ENCODE measurements at places on chromosomes 11 and 22. TPM values are rescaled to one million over a fixed set of nuclear protein-coding genes. Genes with fewer than 3 reads are reported as not detected.

DNA sequence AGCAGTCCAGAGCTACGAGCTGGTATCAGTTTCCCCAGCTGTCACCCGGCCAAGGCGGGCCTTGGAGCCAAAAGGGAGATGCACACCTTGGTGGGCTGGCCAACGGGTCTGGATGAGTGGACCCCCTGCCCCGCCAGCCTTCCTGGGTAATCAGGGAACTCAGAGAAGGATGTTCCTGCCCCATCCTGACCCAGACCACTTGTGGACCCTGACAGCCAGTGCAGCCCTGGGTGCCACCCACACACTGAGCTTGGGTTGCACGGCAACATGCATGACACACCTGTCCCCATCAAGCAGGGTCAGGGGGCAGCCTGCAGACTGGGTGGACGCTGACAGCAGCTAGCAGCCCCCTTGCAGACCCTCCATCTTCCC is 8.6 kb downstream of the SLC25A1 start:
- H3K27ac ChIP-seq: no peak overlapping the region
- H3K36me3 ChIP-seq: peaks cover 11% of the 10 kb centered on the region
- no peak for DNase-seq
- peaks cover 5% of the 10 kb centered on the region for H3K27me3 ChIP-seq

DNA sequence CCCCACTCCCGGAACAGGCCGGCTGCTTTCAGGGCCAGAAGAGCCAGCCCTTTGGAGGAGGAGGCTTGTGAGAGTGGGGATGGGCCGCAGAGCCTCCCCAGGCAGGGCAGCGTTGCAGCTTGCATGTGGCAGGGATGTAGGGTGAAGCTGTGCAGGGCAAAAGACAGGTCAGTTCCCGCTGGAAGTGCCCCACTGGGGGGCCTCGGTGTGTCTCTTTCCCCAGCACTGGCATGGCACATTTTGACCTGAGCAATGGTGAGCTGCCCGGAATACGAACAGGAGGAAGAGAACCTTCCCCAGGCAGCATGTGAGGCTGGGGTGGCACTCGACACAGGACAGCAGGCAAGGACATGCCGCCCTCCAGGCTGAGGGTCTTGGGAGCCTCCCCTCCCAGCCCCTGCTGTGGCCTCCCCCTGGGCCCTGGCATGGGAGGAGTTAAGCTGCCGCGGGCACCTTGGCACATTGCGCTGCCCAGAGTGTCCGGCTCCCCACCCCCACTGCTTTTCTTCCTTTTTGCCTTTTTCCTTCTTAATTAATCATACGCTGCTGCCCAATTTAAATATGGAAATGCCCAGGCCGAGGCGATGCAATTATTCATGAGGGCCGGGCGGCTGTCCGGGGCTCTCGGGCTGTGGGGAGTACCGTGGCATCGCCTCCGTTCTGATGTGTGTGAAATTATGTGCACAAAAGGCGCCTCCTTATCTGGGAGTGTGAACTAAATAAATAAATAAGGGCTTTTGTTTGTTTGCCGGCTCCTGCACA is 76.0 kb upstream of the WNT7B start:
- peak overlapping the region; percentile 92 for H3K27ac ChIP-seq
- no peak for DNase-seq
- no peaks in the 10 kb centered on the region for H3K36me3 ChIP-seq
- H3K4me1 ChIP-seq: peaks cover 24% of the 10 kb centered on the region

The XPNPEP3 gene
- 19.0 TPM for total RNA-seq

DNA sequence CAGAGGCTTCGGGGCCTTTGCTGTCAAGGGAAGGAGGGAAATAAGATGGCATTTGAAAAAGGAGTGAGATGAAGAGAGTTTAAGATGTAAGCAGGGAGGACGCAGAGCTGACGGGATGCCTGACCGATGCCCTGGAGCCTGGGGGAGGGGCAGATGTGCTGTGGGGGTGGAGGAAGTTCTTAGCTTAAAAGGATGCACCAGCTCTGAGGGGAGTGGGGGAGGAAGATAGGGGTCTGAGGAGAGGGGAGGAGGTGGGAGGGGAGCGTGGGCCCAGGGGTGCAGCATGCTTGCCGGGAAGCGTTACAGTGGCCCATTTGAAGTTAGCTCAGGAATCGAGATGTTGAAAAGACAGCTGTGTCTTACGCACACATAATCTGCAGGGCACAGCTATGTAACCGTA is 56.3 kb downstream of the RPS6KA4 start:
- no peak for DNase-seq
- no peaks in the 10 kb centered on the region for H3K27me3 ChIP-seq
- H3K4me1 ChIP-seq: no peaks in the 10 kb centered on the region
- no peaks in the 10 kb centered on the region for H3K36me3 ChIP-seq
- no peak overlapping the region for H3K4me3 ChIP-seq

DNA sequence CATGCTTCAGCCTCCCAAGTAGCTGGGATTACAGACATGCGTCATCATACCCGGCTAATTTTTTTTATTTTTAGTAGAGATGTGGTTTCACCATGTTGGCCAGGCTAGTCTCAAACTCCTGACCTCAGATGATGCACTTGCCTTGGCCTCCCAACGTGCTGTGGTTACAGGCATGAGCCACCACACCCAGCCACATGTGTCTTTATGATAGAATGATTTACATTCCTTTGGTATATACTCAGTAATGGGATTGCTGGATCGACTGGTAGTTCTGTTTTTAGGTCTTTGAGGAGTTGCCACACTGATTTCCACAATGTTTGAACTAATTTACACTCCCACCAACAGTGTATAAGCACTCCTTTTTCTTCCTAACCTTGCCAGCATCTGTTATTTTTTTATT is 276.2 kb downstream of the METTL15 start:
- H3K27me3 ChIP-seq: no peaks in the 10 kb centered on the region
- no peak overlapping the region for H3K27ac ChIP-seq
- H3K4me1 ChIP-seq: no peaks in the 10 kb centered on the region
- H3K36me3 ChIP-seq: no peaks in the 10 kb centered on the region

- H3K36me3 ChIP-seq: peaks cover 55% of the 10 kb centered on the region
- H3K27ac ChIP-seq: peak overlapping the region; percentile 95
- H3K4me1 ChIP-seq: peaks cover 29% of the 10 kb centered on the region
- H3K27me3 ChIP-seq: no peaks in the 10 kb centered on the region
Observed at GRCh38 chr11:10807493-10808234, 1.1 kb downstream of the EIF4G2 start.

DNA sequence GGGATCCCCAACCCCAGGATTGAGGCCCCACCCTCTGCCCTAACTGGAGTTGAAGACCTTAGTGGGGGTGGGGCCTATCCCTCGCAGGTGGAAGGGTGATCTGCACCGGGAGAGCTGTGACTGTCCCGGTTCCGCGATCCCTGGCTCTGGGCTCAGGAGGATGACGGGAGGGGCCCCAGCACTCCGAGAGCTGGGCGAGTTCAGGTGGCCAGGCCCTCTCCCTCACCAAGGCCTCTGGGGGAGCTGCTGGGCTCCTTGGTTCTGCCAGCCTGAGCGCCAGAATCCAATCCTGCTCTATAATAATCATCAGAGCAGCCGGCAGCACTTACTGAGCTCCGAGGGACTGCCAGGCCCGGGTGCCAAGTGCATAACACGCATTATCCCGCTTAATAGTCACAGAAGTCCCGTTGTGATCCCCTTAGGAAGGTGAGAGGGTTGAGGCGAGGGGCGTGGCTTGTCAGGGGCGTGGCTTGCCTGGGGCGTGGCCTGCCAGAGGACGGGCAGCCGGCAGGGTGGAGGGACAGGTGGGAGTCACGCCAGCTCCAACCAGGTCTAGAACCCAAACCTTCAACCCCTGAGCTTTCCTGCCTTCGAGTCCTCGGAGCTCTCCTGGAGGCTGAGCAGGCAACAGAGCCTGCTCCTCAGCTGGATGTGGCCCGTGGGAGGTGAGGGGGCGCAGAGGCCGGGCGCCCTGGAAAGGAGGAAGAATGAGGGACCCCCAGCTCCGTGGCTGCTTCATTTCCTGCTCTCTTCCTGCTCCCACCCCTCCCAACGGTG is 7.3 kb upstream of the SYT7 start:
- peak overlapping the region; percentile 58 for H3K4me3 ChIP-seq
- H3K27me3 ChIP-seq: no peaks in the 10 kb centered on the region
- peak; percentile 41 for DNase-seq
- H3K36me3 ChIP-seq: no peaks in the 10 kb centered on the region

The OR52N4 gene
- total RNA-seq: 3.6 TPM

DNA sequence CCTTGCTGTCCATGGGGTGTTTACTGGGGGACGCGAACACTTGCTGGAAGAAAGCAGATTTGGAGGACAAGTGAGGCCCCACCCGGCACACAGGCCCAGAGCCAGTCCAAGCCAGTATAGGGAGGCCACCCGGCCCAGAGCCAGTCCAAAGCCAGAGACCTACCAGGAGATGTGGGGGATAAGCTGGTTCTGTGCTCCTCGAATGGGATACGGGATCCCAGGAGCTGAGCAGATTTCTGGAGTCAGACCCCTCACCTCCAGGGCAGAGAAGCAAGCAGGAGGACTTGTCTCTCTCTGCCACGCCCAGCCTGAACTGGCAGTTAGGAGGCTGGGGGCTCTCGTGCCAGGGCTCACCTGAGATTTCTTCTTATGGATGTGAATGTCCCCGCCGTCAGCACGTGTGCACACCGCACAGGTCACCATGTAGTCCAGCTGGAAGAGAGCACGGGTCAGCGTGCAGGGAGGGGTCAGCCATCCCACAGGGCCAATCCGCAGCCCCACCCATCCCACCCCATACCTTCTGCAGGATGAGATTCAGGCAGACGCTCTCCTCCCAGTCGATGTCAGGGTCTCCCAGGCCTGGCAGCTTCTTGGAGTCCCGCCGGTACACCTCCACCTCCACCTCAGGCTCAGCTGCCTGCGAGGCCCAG is 35.3 kb downstream of the KIAA0930 start:
- peaks cover 56% of the 10 kb centered on the region for H3K36me3 ChIP-seq
- no peak overlapping the region for H3K4me3 ChIP-seq
- H3K27me3 ChIP-seq: no peaks in the 10 kb centered on the region
- no peak for DNase-seq

DNA sequence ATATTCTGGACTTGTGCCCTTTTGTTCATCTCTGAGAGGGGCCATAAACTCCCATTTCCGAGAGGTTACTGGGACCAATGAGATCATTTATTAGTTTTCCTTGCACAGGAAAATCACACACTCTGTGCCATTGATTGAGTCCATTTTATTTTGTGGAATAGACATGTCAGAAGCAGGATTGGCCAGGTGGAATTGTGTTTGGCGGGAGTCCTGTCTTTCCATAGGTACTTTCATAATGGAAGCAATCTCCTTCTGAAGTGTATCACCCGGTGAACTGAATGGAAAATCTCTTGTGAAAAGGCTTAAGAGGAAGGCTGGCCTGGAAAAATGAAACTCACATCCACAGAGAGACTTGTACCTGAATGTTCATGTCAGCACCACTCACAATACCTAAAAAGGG is 63.0 kb upstream of the PARVG start:
- H3K27me3 ChIP-seq: no peaks in the 10 kb centered on the region
- no peaks in the 10 kb centered on the region for H3K36me3 ChIP-seq
- H3K27ac ChIP-seq: no peak overlapping the region
- no peak overlapping the region for H3K4me3 ChIP-seq
- H3K4me1 ChIP-seq: no peaks in the 10 kb centered on the region

The EXPH5 gene
- 1.1 TPM for total RNA-seq

DNA sequence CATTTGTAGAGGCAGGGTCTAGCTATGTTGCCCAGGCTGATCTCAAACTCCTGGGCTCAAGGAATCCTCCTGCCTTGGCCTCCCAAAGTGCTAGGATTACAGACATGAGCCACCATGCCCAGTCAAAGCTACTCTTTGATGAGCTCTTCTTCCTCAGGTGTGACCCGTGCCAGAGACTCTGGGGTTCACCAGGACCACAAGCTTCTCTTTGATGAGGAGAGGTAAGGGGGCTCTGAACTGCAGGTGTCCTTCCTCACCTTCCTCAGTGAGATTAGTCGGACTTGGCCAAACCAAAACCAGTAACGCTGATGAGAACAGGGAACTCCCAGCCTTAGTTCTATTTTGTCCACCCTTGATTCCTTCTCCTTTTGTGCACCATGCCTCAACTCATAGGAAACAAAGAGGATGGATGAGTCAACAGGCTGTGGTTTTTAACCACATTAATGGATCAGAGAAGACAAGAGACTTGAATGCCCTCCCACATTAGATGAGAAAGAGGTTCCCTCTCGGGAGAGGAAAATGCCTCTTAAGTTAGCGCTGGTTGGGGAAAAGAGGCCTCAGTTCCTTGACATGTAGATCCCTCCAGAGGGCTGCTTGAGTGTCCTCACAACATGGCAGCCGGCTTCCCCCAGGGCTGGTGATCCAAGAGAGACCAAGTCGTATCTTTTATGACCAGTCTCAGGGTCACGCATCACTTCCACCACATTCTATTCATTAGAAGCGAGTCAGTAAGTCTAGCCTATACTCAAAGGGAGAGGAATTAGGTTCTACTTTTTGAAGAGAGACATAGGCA is 25.7 kb upstream of the CTR9 start:
- H3K36me3 ChIP-seq: no peaks in the 10 kb centered on the region
- H3K27me3 ChIP-seq: no peaks in the 10 kb centered on the region
- DNase-seq: no peak

- no peaks in the 10 kb centered on the region for H3K36me3 ChIP-seq
- no peaks in the 10 kb centered on the region for H3K4me1 ChIP-seq
- no peak overlapping the region for H3K4me3 ChIP-seq
- no peak overlapping the region for H3K27ac ChIP-seq
- DNase-seq: no peak
- no peaks in the 10 kb centered on the region for H3K27me3 ChIP-seq
Observed at GRCh38 chr11:121032546-121032945, 8.6 kb downstream of the TBCEL start.

- H3K4me1 ChIP-seq: no peaks in the 10 kb centered on the region
- H3K27me3 ChIP-seq: no peaks in the 10 kb centered on the region
- no peak overlapping the region for H3K27ac ChIP-seq
- no peaks in the 10 kb centered on the region for H3K36me3 ChIP-seq
- no peak overlapping the region for H3K4me3 ChIP-seq
Observed at GRCh38 chr11:72569966-72570892, 104.0 kb downstream of the PDE2A start.

DNA sequence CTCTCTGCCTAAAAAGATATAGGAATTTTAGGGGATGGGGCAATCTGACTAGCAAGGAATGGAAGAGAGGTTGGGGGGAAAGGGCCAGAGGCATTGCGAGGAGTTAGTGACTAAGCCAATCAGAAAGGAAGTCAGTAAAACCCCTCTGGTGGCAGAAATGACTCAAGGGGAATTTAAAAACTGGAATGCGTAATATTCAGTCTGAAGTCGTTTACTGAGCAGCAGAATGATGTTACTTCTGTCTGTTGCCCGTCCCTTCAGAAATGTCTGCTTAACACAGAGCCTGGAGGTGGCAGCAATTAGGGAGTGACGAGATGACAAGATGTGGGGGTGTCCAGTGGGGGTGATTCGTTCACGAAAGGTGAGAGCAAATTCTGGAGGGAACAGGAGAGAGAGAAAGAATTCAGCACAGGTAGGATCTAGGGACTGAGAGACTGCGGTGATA is 107.7 kb upstream of the CLMP start:
- no peak for DNase-seq
- H3K36me3 ChIP-seq: no peaks in the 10 kb centered on the region
- H3K4me3 ChIP-seq: no peak overlapping the region
- no peaks in the 10 kb centered on the region for H3K27me3 ChIP-seq

The GPHA2 gene
- 0.48 TPM for total RNA-seq

- H3K4me3 ChIP-seq: no peak overlapping the region
- no peaks in the 10 kb centered on the region for H3K36me3 ChIP-seq
- no peaks in the 10 kb centered on the region for H3K4me1 ChIP-seq
- H3K27ac ChIP-seq: no peak overlapping the region
Observed at GRCh38 chr11:95248666-95249467, 17.9 kb upstream of the SESN3 start.

All from naive thymus-derived CD4-positive, alpha-beta T cell (primary cell).